Activated CD8-positive, alpha-beta memory T cell treated with anti-CD3 and anti-CD28 coated beads, Interleukin-2, amount 50 U/mL, for 48 hours (primary cell): ENCODE measurements at places on chromosomes 5 and 9.

DNA sequence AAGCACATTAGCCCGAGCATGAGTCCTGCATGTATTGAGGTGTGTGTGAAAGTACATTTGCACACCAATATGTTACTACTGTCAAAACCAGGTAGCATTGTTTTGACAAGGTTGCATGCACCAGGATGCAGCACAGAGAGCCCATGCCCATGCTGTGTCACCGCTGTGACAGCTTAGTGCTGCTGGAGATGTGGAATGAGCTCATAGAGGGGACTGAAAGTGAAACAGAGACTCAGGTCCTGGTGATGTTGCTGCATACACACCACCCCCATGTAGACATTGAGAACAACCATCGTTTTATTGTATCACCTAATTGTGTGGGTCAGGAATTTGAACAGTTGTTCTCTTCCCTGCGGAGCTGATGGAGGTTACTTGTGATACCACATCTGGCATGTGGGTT lies 53.0 kb downstream of the GADD45G start:
- no peak for DNase-seq

- DNase-seq, result no peak
Measured at GRCh38 chr5:139849942-139850341, 54.3 kb downstream of the PSD2 start.

GRCh38 chr5:135139381-135140134 lies 105.5 kb upstream of the PITX1 start:
- no peak for DNase-seq

GRCh38 chr5:65468633-65469032 lies 13.1 kb downstream of the ADAMTS6 start:
- no peak for DNase-seq

DNA sequence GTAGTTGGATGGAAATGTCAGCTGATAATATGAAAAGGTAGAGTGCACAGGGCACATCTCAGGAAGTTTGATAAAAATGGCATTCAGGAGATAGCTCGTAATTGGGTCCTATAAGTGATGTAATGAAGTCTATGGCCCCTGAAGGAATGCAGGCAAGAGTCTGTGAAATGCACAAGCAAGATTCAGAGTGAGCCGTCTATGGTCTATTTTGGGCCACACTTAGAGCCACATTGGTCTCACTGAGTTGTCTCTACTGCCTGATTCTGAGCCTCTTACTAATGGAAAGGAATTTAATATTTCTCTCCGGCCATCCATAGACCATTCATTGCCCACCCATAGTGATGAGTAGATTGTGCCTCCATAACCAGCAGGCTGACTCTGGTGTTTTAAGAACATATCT lies 111.3 kb upstream of the KCNN2 start:
- no peak for DNase-seq

DNA sequence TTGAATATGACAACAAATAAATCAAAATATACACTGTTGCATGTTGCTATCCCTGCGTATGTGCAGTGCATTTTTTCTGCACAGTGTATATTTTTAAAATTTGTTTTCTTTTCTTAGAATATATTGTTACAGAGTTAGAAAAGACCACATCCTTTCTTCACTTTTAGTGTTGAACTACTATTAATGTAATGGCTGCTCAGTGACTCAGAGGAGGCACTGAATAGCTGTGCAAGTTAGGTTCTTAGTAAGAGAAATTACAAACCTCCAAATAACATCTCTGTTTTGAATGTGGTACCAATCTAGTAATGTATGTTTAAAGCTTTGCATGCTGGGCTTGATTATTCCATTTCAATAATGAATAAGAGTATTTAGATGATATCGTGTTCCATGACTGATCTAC lies 208.9 kb upstream of the PRR16 start:
- DNase-seq, result no peak
